A549 treated with CORT108297 at 1 μM for 4 hours (cell line): ENCODE measurements at places on chromosomes 13 and 19. TPM values are rescaled to one million over a fixed set of nuclear protein-coding genes. Genes with fewer than 3 reads are reported as not detected.

Gene ZNF132
- 0.08 to 0.10 TPM (median 0.09 TPM) in 5 replicates for total RNA-seq

Gene GFY
- 0.14 to 0.27 TPM (median 0.18 TPM) in 5 replicates for total RNA-seq

Gene SIGLEC5
- 0.06 TPM in 1 of 5 replicates, not detected in the others for total RNA-seq

Gene KLK14
- 0.35 to 0.44 TPM (median 0.39 TPM) in 5 replicates for total RNA-seq

Gene KASH5
- 0.05 to 0.12 TPM (median 0.07 TPM) in 4 of 5 replicates, not detected in the other for total RNA-seq

Gene CGB3
- total RNA-seq, result 0.20 to 0.42 TPM in 2 of 5 replicates, not detected in the others

Gene NCCRP1
- total RNA-seq, result 1.1 to 2.1 TPM (median 1.7 TPM) in 5 replicates

Gene SIGLEC7
- total RNA-seq, result not detected in 5 replicates

Gene DIRAS1
- 3.1 to 4.8 TPM (median 4.2 TPM) in 5 replicates for total RNA-seq

Gene S1PR2
- total RNA-seq, result 0.75 to 1.1 TPM (median 0.96 TPM) in 5 replicates

Gene KLK4
- total RNA-seq, result 0.08 to 0.39 TPM (median 0.11 TPM) in 5 replicates

Gene ZNF823
- total RNA-seq, result 1.9 to 3.1 TPM (median 2.7 TPM) in 5 replicates
